RWPE2 (cell line): ENCODE measurements at places on chromosomes 7 and 10.
A peak's percentile ranks its signal among the peaks of the same experiment; 100 is the strongest.

DNA sequence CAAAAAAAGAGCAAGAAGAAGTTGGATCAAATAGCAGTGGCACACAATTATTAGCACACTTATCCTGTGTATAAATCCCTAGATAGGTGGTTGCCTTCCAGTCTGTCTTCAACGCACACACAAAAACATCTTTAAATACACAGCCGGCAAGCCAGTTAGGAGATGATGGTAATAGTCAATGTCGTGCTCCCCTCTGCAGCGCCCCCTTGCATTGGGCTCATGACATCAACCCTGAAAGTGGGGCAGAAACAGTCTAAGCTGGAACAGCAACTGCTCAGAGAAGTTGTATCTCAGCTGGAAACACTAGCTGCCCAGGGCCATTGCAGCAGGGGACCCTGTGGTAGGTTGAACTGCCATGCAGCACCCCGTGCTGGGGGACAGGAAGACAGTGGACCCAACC is 179.5 kb upstream of the YAE1 start:
- no peak overlapping the region for H3K4me3 ChIP-seq
- no peak overlapping the region for H3K27ac ChIP-seq
- H3K36me3 ChIP-seq: no peaks in the 10 kb centered on the region
- H3K4me1 ChIP-seq: no peaks in the 10 kb centered on the region
- no peak for DNase-seq

- H3K27me3 ChIP-seq: no peaks in the 10 kb centered on the region
- DNase-seq: peak; percentile 62
- peak overlapping the region; percentile 33 for H3K27ac ChIP-seq
- peaks cover 26% of the 10 kb centered on the region for H3K4me1 ChIP-seq
These were observed 216.4 kb downstream of the ELFN1 start for GRCh38 chr7:1886361-1887064.

DNA sequence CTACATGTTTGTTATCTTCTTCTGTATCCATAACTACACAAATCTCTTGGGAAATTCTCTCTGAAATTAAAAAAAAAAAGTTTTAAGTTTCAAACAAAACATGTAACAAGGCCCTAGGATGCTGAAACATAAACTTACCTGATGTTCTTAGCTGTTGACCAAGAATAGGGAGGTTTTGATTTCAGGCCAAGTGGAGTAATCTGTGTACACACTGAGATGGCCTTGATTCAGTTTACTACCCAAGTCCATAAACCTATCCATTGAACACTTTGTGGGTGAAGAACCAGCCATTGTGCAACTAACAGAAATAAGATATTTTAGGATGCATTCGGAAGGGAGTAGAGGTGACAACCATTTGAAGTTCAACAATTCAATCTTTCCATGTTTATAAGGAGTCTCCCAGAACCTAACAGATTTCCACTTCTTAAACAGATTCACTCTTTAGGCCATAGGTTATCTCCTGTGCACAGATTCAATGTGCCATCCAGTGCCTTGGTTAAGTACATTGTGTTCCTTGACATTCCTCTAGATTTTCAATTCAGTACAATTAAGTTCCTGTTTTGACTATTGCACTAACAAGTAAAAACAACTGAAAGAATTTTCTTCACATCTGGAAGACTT is 143.1 kb downstream of the CRPPA start:
- H3K36me3 ChIP-seq: no peaks in the 10 kb centered on the region
- H3K4me3 ChIP-seq: no peak overlapping the region
- H3K4me1 ChIP-seq: no peaks in the 10 kb centered on the region
- H3K27ac ChIP-seq: no peak overlapping the region
- DNase-seq: no peak
- H3K27me3 ChIP-seq: no peaks in the 10 kb centered on the region

DNA sequence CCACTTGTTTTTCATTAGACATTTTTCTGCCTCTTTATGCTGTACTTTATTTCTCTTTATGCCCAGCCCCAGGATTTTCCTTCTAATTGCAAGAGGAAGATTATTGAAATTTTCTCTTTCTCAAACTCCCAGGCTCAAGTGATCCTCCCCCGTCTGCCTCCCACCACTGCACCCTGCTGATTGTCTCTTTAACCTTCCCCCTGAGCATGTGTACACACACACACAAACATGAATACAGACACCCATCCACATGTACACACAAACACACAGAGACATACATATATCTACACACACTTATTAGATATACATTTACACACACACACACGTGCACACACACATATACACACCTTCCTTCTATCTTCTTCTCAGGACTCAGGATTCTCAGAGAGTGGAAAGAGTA is 37.3 kb upstream of the MAP3K8 start:
- no peaks in the 10 kb centered on the region for H3K27me3 ChIP-seq
- DNase-seq: no peak
- no peak overlapping the region for H3K4me3 ChIP-seq
- no peaks in the 10 kb centered on the region for H3K4me1 ChIP-seq
- no peaks in the 10 kb centered on the region for H3K36me3 ChIP-seq

DNA sequence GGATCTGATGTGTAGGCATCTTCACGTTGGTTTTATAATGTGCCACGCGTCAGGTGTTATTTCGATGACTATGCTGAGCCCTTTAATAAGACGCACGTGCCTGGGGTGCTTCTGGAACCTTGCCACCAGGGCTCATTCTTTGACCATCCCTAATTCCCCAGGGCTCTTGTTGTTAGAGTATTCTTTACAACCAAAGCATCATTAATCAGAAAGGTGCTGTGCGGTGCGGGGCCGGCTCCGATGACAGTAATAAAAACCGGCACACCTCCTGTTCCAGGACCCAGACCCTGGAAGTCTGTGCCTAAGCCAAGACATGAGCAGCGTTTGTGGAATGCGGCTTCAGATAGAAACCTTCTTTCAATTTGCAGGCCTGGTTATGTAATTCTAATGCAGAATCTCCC is 58.4 kb downstream of the MGMT start:
- H3K27ac ChIP-seq: peak overlapping the region; percentile 40
- no peak overlapping the region for H3K4me3 ChIP-seq
- peaks cover 14% of the 10 kb centered on the region for H3K4me1 ChIP-seq
- H3K27me3 ChIP-seq: no peaks in the 10 kb centered on the region

GRCh38 chr10:30583778-30584415 is 45.7 kb downstream of the LYZL2 start:
- H3K36me3 ChIP-seq: no peaks in the 10 kb centered on the region
- H3K27ac ChIP-seq: peak overlapping the region; percentile 11

DNA sequence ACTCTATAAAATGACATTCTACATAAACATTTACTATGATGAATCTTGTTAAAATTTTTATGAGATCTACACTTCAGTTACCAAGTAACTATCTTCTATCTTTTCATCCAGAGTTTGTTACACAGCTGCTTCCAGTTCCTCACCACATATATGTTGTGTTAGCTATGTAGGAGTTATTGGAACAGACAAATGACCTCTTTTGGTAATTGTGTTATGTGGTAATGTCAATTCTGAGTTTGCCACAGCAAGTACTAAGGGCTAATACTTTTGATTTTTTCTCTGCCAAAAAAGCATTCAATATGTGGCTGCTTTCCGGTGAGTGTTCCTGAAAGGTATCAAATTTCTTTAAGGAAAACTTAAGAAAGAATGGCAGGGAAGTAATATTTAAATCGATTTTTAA is 573.9 kb upstream of the PCDH15 start:
- DNase-seq: no peak
- H3K27ac ChIP-seq: no peak overlapping the region
- no peaks in the 10 kb centered on the region for H3K4me1 ChIP-seq
- H3K36me3 ChIP-seq: no peaks in the 10 kb centered on the region
- no peak overlapping the region for H3K4me3 ChIP-seq

GRCh38 chr7:85021101-85021704 is 165.7 kb downstream of the SEMA3D start:
- H3K27ac ChIP-seq: no peak overlapping the region
- H3K36me3 ChIP-seq: no peaks in the 10 kb centered on the region
- H3K4me1 ChIP-seq: peaks cover 18% of the 10 kb centered on the region
- no peak for DNase-seq
- no peaks in the 10 kb centered on the region for H3K27me3 ChIP-seq

DNA sequence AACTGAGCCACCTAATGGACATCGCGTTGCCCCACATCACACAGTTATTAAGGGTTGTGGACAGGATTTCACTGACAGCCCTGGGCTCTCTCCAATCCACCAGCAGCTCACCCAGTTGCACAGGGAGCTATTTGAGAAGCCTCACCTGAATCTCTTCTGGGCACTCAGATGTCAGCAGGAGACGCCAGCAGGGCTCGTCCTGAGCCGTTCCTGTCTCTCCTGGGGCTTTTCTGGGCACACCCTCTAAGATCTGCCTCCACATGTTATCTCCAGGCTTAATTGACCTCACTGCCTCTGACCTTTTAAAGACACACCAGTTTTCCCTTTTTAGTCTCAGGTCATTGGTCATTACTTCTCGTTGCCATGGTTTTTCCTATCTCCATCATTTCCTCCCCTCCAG is 63.0 kb downstream of the GRID1 start:
- DNase-seq: peak; percentile 2
- H3K27me3 ChIP-seq: no peaks in the 10 kb centered on the region
- H3K4me3 ChIP-seq: no peak overlapping the region
- H3K4me1 ChIP-seq: no peaks in the 10 kb centered on the region
- H3K27ac ChIP-seq: no peak overlapping the region
- H3K36me3 ChIP-seq: no peaks in the 10 kb centered on the region

GRCh38 chr7:157613575-157614322 is 276.9 kb downstream of the DNAJB6 start:
- H3K4me1 ChIP-seq: no peaks in the 10 kb centered on the region
- no peak overlapping the region for H3K4me3 ChIP-seq

DNA sequence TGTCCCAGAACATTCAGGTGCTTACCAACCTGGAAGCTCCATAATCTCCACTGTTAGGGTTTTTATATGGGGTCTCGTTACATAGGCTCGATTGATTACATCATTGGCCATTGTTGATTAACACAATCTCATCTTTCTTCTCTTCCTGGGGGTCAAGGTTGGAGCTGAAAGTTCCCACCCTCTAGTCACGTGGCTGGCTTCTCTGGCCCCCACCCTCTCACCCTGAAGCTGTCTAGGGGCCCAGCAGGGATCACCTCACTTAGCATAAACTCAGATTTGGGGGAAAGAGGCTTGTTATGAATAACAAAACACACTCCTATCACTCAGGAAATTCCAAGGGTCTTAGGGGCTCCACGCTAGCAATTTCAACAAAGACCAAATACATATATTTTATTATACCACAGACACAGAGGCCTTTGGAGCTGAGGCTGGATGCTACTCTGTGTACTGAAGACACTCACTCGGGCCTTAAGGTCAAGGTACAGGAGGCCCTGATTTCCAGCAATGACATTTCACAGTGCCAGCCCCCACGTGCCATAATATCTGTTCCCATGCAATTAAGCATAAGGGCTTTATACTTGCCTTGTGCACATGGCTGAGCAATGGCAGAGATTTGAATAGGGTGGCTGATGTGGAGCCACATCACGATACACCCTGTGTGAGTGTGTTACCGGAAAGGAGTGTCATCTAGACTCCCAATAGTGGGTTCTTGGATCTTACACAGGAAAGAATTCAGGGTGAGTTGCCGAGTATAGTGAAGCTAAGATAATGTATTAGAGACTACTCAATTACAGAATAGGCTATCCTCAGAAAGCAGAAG is 108.2 kb downstream of the COL26A1 start:
- no peak overlapping the region for H3K27ac ChIP-seq
- no peak for DNase-seq
- no peaks in the 10 kb centered on the region for H3K27me3 ChIP-seq
- no peaks in the 10 kb centered on the region for H3K36me3 ChIP-seq
- H3K4me1 ChIP-seq: no peaks in the 10 kb centered on the region

- peaks cover 5% of the 10 kb centered on the region for H3K4me1 ChIP-seq
- no peak overlapping the region for H3K27ac ChIP-seq
- H3K36me3 ChIP-seq: no peaks in the 10 kb centered on the region
- H3K4me3 ChIP-seq: no peak overlapping the region
- H3K27me3 ChIP-seq: no peaks in the 10 kb centered on the region
These were observed 61.6 kb downstream of the LHPP start for GRCh38 chr10:124522933-124523871.

DNA sequence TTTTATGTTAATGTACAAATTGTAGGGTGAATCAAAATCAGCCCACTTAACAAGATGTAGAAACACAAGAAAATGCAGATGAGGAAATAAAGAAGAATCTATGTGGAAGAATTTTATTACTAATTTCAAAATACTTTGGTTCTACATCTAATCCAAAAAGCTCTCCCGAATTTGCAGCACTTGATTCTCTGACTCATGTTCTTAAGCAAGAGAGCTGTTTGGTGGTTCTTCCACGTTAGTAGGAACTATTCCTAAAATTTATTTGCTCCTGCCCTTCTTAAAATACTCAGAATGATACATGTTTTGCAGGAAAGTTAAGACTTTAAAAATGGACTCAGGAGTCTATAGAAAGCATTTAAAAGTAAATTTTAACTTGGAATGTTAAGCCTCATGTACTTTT is 91.8 kb downstream of the ZMYND11 start:
- H3K36me3 ChIP-seq: no peaks in the 10 kb centered on the region; the same call in 1 of the 2 replicates
- no peak overlapping the region for H3K27ac ChIP-seq
- no peak for DNase-seq
- H3K4me3 ChIP-seq: no peak overlapping the region

DNA sequence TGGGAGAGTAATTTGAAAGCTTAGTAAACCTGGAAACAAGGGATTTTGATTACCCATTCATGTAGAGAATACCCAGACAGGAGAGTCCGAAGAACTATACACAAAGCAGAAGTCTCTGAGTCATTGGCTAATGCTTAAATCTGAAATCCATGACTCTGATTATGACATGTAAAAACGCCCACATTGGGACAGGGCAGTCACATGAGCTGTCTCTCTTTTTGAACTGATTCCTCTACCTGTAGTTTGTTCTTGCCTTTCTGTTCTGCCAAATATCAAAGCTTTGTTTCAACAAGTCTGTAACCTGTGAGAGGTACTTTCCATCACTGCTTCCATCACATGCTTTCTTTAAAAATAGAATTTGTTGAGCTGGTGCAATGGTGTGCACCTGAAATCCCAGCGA is 4.3 kb upstream of the GPNMB start:
- no peak for DNase-seq
- H3K27ac ChIP-seq: no peak overlapping the region
- H3K27me3 ChIP-seq: no peaks in the 10 kb centered on the region
- H3K4me1 ChIP-seq: peaks cover 4% of the 10 kb centered on the region
- H3K4me3 ChIP-seq: no peak overlapping the region

DNA sequence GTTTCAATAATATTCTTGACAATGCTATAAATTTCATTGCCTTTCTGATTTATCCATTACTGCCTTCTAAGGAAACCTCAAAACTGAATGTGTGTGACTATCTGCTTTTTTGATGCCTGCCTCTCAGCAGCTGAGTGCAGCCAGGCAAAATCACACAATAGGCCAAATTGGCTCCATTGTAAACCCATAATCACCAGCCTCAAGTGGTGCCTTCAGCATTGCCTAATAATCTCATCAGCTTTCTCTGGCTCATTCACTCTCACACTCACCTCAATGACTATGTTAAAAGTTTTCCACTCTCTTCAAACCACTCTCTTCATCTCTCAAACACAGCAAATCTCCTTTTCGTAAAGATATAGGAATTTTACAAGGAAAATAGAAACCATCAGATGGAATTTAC is 182.5 kb upstream of the COL1A2 start:
- no peaks in the 10 kb centered on the region for H3K36me3 ChIP-seq
- no peaks in the 10 kb centered on the region for H3K27me3 ChIP-seq
- no peak overlapping the region for H3K4me3 ChIP-seq
- no peaks in the 10 kb centered on the region for H3K4me1 ChIP-seq
- DNase-seq: no peak

- H3K27ac ChIP-seq: no peak overlapping the region
- H3K27me3 ChIP-seq: no peaks in the 10 kb centered on the region
- H3K4me1 ChIP-seq: peaks cover 17% of the 10 kb centered on the region
- H3K4me3 ChIP-seq: no peak overlapping the region
- no peak for DNase-seq
These were observed 188.4 kb downstream of the AHR start for GRCh38 chr7:17486835-17487234.
